ENCODE measurements at places on chromosomes 2 and 18. TPM values are rescaled to one million over a fixed set of nuclear protein-coding genes. Genes with fewer than 3 reads are reported as not detected.

DNA sequence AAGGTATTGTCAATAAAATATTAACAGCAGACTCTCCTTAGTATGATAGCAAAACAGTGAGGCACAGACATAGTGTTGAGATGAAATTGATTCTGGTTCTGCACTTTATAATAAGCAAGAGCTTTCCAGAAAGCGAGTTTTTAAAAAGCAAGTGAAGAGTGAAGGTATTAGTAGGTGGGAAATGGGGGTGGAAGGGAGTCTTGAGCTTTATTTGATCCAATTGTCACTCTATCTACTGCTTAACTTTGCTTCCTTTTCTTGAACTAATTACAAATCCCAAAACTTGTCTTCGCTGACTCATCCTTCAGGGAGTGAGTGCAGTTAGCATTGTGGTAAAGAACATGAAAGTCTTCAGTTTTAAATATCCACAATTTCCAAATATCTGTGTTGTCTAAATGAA, 120.6 kb upstream of the BOD1L2 start:
- no peak overlapping the region for H3K4me3 ChIP-seq
- DNase-seq: no peak
- H3K27me3 ChIP-seq: no peaks in the 10 kb centered on the region
- H3K4me1 ChIP-seq: no peaks in the 10 kb centered on the region
- H3K36me3 ChIP-seq: peaks cover 47% of the 10 kb centered on the region
- no peak overlapping the region for H3K27ac ChIP-seq

GRCh38 chr2:128538396-128538795, 219.7 kb upstream of the HS6ST1 start:
- no peak overlapping the region for H3K4me3 ChIP-seq
- H3K4me1 ChIP-seq: no peaks in the 10 kb centered on the region
- H3K36me3 ChIP-seq: no peaks in the 10 kb centered on the region

- no peak for DNase-seq
- H3K4me3 ChIP-seq: no peak overlapping the region
- no peak overlapping the region for H3K27ac ChIP-seq
- no peaks in the 10 kb centered on the region for H3K4me1 ChIP-seq
- no peaks in the 10 kb centered on the region for H3K27me3 ChIP-seq
- no peaks in the 10 kb centered on the region for H3K36me3 ChIP-seq
Observed at GRCh38 chr2:148817210-148817708, 57.8 kb upstream of the KIF5C start.

GRCh38 chr2:232282508-232283055, 96.0 kb upstream of the ALPP start:
- no peaks in the 10 kb centered on the region for H3K27me3 ChIP-seq
- no peaks in the 10 kb centered on the region for H3K4me1 ChIP-seq
- DNase-seq: no peak
- H3K36me3 ChIP-seq: no peaks in the 10 kb centered on the region

C2orf80 gene
- not detected for total RNA-seq

DNA sequence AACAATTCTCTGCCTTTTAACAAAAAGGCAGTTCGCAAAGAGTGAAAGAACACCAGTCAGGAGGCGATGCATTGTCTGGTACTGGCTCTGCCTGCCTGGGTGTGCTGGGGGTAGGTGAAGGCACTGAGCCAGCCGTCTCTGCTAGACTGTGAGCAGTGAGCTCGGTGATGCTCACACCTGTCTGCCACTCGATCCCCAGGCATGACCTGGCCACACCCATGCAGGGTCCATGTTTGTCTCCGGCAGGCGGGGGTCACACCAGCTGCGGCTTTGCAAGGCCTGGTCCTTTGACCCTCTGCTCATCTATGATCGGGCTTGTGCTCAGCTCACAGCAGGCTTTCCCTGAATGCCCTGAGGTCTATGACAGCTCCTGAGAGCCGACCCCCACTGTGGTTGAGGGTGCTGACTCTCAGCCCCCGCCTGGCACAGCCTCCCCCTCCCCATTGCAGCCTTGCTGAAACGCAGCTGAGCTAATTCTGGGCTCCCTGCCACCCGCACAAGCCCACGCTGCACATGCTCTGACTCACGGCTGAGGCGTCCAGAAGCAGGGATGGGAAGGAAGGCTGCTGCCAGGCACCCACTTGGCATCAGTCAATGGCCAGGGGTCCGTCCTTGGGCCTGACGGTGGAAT, 23.7 kb downstream of the CRACDL start:
- no peaks in the 10 kb centered on the region for H3K36me3 ChIP-seq
- no peak for DNase-seq
- no peak overlapping the region for H3K4me3 ChIP-seq
- peaks cover 7% of the 10 kb centered on the region for H3K27me3 ChIP-seq

DNA sequence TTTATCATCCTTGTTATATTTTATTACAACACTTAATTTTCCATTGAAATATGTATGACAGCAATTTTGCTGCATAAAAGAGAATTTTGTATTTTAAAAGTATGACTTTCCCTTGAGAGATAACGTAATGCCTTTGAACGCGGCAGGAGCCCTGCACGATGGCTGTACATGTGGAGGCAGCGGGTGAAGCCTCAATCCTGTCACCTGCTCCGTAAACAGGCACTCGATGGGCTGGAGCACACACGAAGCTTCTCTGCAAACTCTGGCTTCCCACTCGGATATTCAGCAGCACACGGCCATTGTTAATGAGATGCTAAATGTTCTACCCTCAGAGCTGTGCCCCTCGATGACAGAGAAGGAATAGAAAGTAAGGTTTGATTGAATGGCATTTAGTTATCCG, 184.4 kb downstream of the RTP5 start:
- no peak overlapping the region for H3K4me3 ChIP-seq
- H3K36me3 ChIP-seq: no peaks in the 10 kb centered on the region
- DNase-seq: no peak
- peaks cover 29% of the 10 kb centered on the region for H3K27me3 ChIP-seq
- no peak overlapping the region for H3K27ac ChIP-seq

- no peak for DNase-seq
- no peaks in the 10 kb centered on the region for H3K4me1 ChIP-seq
- no peak overlapping the region for H3K4me3 ChIP-seq
- peaks cover 7% of the 10 kb centered on the region for H3K27me3 ChIP-seq
- no peaks in the 10 kb centered on the region for H3K36me3 ChIP-seq
Observed at GRCh38 chr2:239703834-239704233, 303.0 kb upstream of the HDAC4 start.
